CMK (cell line): ENCODE measurements at places on chromosomes 1 and 21.

- no peak for DNase-seq
Measured at GRCh38 chr1:40944841-40945430, 34.6 kb upstream of the CTPS1 start.

GRCh38 chr1:67094191-67094590 lies 40.2 kb upstream of the SLC35D1 start:
- DNase-seq = no peak

DNA sequence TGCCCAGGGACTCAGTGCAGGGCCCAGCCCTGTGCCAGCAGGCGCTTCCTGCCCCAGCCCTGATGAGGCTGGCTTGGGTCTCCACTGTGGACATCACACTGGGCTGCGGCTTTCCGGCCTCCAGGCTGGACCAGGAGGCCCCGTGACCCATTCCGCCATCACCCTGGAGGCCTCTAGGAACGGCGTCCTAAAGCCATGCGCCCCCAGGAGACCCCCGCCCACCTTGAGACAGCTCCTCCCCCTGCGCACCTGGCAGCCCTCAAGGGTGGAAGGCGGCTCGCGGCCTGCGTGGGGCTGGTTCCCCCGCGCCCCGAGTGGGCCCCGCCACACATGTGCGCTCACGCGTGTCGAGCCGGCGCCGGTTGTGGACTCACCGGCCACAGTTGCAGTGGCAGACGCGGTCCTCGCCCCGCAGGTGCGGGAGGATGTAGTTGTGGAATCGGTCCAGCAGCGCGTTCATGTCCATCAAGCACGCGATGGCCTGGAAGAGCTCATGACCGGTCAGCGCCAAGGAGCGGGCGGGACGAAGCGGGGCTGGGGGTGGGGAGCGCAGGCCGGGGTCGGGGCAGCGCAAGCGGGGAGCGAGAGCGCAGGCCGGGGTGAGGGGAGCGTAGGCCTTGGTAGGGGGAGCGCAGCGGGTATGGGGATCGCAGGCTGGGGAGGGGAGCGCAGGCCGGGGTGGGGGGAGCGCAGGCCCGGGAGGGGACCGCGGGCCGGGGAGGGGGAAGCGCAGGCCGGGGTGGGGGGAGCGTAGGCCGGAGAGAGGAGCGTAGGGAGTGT lies 924 bp downstream of the TMEM240 start:
- no peak for DNase-seq

- no peak for DNase-seq
Measured at GRCh38 chr1:170153417-170153816, 7.7 kb downstream of the NTMT2 start.

DNA sequence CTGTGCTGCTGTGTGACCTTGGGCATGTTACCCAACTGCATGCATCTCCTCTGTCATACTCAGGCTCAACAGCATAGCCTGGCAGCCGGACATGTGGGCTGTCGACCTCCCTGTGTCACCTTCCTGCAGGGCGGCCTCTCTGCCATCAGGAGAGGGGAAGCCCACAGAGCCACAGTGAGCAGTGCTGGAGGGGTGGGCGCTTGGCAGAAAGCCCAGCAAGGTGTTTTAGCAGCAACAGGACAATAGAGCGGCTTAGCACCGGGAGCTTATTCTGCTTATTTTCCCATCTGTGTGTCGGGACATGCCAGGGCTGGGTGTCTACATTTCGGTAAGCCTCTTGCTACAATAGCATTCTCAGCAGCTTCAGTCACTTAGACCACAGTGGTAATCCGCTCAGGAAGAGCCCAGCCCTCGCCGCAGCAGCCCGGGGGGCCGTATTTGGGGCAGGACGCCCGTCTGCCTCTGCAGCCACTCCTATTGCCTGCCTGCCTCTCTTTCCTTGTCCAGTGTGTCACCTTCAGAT lies 22.8 kb upstream of the CDK18 start:
- DNase-seq = no peak

DNA sequence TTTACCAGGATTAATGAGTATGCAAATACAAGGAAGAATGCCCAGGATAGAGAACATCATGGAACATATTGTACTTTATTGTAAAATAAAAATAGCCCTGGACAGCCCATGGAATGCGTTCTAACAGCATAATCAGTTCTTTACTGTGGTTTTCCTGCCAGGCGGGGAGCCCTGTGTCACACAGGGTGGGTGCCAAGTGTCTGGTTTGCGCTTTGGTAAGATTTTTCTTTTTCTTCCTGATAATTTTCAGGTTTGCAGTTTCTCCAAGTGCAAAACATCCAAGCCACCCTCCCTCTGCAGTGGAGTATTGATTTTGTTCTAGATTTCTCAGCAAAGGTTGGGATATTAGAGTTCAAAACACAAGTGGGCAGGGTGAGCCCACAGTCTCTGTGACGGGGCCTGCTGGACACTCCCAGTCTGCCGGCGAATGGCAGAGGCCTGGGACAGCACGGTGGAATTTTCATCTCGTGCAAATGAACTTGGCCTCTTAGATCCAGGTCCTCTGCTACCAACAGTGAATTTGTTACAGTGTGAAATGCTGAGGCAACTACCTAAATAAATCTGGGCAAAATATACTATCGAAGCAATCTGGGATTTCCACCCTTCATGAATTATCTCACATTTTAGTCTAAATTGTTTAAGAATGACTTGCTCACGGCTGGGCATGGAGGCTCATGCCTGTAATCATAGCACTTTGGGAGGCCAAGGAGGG lies 15.6 kb upstream of the KCNJ15 start:
- DNase-seq = no peak

DNA sequence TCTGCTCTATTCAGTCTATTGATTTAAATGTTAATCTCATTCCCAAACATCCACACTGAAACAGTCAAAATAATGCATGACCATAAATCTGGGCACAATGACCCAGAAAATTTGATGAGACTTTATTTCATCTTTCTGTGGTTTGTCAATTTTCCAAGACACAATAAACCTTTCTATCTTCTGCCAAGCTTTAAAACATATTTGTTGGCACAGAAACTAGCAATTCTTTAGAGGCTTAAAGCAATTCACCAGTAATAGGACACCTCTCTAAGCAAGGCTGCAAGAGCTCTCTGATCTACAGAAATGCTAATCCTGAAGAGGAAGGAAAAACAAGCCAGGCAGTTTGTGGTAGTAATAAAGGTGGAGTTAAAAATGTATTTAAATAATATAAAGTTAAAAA lies 113.7 kb downstream of the FCRL5 start:
- DNase-seq = no peak

GRCh38 chr1:12144969-12145368 lies 21.8 kb upstream of the TNFRSF1B start:
- no peak for DNase-seq

- no peak for DNase-seq
Measured at GRCh38 chr21:29470397-29470796, 171.7 kb downstream of the BACH1 start.

DNA sequence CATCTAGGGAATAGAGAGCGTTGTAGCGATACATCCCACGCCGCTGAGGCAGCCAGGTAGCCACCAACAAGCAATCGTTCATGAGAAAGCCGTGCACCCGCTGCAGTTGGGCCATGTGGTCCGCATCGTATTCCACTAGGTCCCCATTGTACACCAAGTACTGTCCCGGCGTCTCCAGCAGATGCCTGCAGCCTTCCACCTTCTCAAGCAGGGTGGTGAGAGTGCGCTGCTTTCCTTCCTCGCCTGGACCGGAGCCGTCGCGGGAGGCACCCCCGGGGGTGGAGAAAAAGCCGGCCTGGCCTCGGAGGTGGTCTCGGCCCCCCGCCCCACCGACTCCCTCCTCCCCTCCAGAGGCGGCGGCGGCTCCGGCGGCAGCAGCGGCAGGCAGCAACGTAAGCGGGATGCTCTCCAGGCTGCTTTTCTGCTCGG lies 595 bp downstream of the EXOC8 start:
- DNase-seq = no peak

DNA sequence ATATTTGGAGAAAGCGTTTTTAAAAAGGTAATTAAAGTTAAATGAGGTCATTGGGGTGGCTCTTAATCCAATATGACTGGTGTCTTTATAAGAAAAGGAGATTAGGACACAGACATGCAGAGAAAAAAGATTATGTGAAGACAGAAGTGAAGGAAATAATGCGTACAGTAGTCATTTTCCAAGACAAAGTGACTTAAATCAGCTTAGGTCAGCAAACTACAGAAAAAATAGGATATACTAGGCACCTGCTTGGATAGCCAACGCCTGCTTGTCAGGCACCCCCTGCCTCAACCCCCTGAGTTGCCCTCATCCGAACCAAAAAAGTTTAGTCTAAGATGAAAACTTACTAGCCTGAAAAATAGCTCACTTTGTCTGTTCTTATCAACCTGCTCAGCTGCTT lies 58.2 kb upstream of the SPAG17 start:
- no peak for DNase-seq

GRCh38 chr1:32122151-32122550 lies 14.3 kb downstream of the KPNA6 start:
- DNase-seq = no peak

DNA sequence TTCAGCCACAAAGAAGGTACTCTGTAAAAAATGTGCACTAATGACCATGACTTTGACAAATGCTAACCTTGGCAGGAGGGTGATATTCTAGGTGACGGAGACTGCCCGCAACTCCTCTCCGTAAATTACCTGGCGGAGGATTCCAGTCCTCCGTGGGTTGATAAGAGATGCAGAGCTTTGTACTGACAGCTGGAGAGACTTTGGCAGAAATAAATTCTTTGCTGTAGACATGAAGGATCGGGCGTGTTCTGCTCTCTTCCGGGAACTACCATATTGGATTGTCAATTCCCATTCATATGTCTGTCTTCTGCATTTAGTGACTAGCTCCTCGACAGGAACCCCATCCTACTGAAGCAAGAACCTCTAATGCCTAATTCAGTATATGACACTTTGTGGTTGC lies 158.3 kb upstream of the KAZN start:
- no peak for DNase-seq

GRCh38 chr1:21174230-21174629 lies 2.5 kb downstream of the EIF4G3 start:
- DNase-seq = no peak

DNA sequence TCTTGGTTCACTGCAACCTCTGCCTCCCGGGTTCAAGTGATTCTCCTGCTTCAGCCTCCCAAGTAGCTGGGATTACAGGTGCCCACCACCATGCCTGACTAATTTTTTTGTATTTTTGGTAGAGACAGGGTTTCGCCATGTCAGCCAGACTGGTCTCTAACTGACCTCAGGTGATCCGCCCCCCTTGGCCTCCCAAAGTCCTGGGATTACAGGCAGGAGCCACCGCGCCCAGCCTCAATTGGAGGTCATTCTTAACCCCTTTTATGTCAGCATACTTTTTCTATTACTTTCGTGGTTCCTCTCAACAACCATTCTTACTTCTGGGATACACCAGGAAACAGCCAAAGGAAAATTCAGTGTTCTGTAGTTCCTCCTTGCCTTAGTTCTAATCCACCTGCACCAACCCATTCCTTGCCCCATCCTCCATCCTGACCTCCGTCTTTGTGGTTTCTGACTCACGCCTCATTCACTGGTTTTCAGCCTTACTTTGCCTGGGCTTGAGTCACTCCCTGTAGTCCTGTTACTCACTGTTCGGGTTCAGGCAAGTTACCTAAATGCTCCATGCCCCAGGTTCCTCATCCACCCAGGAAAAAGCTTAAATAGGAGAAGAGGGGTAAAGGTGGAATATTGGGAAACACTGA lies 12.9 kb upstream of the BCL10 start:
- DNase-seq = no peak

GRCh38 chr21:23968722-23969647 lies 1638.3 kb downstream of the MRPL39 start:
- peak; percentile 41 for DNase-seq

GRCh38 chr1:178532392-178532791 lies 19.5 kb downstream of the TEX35 start:
- peak; percentile 59 for DNase-seq

DNA sequence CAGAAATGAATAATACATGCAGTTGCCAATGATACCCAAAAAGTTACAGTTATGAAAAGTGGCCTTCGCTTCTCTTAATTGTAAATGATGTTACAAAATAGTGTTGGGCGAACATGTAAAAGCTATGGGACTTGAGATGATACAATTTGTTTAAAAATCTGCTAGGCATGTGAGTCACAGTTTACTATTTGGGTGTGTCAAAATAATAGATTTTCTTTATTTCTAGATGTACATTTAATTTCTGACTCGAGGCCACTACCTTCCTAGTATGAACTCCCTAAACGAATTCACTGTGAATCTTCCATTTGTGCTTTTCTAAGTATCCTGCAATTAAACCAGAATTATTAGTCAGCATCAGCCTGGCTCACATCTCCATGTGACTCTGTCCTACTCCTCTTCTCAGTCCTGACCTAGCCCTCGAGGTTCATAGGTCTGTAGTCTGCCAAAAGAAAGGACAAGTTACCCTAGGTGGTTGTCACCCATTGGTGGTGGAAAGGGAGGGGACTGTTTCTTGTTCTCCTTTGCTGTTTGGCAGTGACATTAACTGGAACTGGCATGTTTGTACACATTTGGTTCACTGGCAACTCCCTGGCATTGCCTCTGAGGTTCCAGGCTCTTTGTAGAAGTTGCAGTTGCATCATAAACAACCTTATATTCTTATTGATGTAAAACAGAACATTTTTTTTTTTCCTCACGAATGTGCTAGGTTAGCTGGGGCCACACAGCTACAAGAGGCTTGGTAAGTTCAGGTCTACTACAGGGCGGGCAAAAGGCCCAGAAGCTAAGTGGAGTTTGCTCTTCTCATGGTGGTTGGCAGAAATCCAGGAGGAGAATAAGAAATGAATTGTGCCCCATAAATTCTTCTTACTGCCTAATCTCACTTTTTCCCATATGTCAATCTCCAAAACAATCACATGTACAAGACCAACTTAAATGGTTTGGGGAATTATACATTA lies 746.5 kb upstream of the ADAMTS5 start:
- DNase-seq = no peak
